Activated CD4-positive, alpha-beta T cell treated with anti-CD3 and anti-CD28 coated beads, Interleukin-2, Interleukin-6, amounts not matched to agents 100 ng/mL and 50 ng/mL, durations not matched to agents 16 hours and 8 hours (primary cell): ENCODE measurements at places on chromosomes 4 and X.
A peak's percentile ranks its signal among the peaks of the same experiment; 100 is the strongest.

DNA sequence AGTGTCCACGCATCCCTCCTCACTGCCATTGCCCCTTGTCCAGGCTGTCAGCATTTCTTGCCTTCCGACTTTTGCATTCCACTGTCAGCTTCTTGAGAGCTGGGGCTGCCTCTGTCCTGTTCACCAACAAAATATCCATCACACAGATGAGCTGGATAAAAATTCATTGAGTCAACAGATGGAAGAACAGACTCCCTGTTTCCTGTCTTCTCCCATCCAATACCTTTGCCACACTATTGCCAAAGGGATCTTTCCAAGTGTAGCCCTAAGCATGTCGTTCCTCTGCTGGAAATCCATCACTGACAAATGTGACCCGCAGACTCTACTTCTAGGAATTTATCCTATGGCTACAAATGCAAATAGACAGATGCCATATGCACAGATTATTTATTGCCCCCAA, 78.0 kb upstream of the PJA1 start:
- no peak for DNase-seq

GRCh38 chrX:112058255-112058654, 24.3 kb downstream of the TRPC5 start:
- DNase-seq: no peak

DNA sequence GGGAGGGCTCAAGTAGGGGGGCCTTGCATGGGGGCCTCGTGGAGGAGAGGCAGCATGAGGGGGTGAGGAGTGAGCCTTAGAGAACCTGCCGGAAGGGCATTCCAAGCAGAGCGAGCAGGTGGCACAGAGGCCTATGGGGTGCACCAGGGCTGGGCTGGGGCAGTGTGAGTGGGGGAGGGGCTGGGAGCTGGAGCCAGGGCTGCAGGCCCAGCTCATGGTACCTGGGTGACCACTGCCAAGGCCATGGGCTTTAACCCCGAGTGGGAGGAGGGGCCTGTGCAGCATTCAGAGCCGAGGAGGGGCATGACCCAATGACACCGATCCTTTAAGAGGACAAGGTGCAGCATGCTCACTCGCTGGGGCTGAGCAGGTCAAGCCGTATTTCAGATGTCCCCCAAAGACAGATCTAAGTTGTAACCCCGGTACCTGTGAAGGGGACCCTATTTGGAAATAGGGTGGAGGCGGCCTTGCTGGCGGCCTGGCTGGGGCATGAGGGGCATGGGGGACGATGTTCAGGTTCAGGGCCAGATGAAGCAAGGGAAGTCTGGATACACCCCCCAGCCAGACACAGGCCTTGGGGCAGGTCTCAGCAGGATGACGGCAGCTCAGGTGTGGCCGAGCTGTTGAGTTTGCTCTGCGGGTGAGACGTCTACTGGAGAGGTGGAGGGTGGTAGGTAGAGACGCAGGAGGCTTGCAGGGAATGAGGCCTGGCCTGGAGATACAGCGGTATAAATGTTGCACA, 137.0 kb downstream of the CPZ start:
- DNase-seq: no peak

DNA sequence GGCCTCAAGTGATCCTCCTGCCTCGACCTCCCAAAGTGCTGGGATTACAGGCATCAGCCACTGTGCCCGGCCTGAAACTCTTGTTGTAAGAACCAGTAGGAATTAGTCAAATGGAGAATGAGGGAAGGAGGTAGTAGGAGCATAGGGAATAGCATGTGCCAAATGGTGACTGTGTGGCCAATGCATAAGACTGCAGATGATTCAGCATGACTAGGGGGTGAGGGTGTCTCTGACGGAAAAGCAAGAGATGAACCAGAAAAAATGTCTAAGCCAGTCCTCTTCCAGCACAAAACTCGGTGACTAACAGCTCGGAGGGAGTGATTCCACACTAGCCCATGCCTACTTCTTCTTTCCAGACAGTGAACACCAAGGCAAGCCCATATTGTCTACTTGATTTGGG, 58.2 kb upstream of the DUSP21 start:
- no peak for DNase-seq

DNA sequence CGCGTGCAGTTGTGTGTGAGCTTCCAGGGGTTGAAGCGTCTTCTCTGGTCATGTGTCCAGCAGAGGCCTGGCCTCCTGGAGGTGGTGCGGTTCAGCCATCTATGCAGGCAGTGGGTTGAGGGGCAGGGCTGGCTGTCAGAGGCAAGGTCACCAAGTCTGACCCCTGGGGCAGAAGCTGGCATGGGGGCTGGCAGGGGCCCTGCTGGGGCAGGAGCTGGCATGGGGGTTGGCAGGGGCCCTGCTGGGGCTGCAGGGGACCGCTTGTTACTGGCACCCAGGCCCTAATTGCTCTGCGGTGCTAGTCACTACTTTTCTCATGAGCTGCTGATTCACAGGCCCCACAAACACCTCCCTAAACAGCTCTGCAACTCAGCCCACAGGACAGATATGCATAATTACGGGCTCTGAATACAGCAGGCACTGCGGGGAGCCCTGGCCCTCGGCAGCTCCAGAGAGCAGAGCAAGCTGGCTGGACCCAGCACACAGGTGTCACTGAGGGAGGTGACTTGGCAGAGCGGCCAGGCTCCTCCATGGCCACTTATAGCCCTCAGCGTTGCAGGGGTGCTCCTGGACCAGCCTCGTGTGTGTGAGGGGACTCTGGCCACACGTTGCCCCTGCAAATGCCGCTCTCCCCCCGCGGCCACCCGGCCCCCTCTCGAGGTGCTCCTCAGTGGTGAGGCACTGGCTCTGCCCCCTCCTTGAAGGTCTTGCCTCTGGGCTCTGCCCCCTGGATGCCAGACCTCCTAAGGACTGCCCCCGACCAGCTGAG, 32.7 kb downstream of the CPLX1 start:
- DNase-seq: no peak

- no peak for DNase-seq
Measured at GRCh38 chr4:46886711-46887110, 22.3 kb downstream of the COX7B2 start.

- no peak for DNase-seq
Measured at GRCh38 chr4:109182696-109183095, 119.8 kb downstream of the COL25A1 start.

- peak; percentile 41 for DNase-seq
Measured at GRCh38 chr4:67483868-67484602, 61.3 kb downstream of the CENPC start.

DNA sequence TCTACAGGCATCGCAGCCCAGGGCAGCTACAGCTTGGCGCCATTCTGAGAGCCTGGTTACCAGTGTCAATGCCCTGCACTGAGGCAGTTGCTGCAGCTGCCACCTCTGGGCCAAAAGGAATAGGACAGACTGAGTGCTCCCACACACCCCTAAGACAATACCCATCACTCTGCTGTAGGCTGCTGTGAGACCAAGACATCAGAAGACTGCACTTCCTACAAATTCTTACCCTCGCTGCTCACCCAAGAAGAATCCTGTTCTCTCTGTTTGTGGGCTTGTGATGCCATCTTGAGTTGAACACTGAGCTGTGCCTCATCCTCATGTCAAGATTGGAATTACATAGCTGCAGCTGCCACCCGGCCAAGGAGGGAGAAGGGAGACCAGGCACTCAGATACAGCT, 1847.0 kb upstream of the PCDH10 start:
- no peak for DNase-seq

GRCh38 chr4:88077911-88078524, 70.6 kb downstream of the PKD2 start:
- DNase-seq: no peak

GRCh38 chr4:81519427-81519773, 47.7 kb upstream of the RASGEF1B start:
- DNase-seq: no peak

DNA sequence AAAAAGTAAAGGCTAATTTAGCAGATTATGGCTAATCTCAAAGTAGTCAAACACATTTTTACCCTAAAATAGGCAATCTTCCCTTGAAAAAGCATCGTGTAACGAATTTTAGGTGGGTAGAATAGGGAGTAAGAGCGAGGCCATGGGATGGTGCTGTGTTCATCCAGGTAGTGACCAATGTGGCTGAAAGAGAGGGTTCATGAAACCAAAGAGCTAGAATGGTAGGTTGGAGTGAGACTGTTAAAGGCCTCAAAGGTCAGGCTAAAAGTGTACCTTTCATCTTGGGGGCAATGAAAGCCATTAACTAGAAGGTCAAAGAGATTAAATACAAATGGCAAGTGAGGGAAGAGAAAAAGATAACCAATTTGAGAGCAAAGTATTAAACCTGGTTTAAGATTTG, 23.6 kb downstream of the EIF4E start:
- no peak for DNase-seq

- DNase-seq: peak; percentile 70
Measured at GRCh38 chrX:19776753-19777152, 110.6 kb downstream of the SH3KBP1 start.

- no peak for DNase-seq
Measured at GRCh38 chrX:29071525-29072320, 484.5 kb downstream of the IL1RAPL1 start.

GRCh38 chrX:78024349-78025059, 55.1 kb upstream of the PGAM4 start:
- peak; percentile 45 for DNase-seq

DNA sequence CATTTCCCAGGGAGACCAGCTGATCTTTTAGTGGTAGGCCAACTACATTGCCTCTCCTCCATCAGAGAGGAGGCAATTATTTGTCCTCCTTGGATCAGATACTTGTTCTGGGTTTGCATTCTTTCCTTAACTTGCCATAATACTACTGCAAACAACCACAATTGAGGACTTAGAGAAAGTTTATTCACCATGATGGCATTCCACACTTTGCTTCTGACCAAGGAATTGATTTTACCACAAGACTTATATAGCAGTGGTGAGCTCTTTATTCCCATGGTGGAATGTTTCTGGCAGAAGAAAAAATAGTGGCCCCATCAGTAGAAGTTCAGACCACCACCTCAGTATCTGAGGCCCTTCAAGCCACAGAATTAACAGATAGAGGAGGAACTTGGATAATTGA, 123.9 kb upstream of the PPP3CA start:
- no peak for DNase-seq

- DNase-seq: no peak
Measured at GRCh38 chrX:9055354-9055753, 21.4 kb upstream of the FAM9B start.

GRCh38 chrX:18887177-18887824, 96.6 kb downstream of the PHKA2 start:
- no peak for DNase-seq

DNA sequence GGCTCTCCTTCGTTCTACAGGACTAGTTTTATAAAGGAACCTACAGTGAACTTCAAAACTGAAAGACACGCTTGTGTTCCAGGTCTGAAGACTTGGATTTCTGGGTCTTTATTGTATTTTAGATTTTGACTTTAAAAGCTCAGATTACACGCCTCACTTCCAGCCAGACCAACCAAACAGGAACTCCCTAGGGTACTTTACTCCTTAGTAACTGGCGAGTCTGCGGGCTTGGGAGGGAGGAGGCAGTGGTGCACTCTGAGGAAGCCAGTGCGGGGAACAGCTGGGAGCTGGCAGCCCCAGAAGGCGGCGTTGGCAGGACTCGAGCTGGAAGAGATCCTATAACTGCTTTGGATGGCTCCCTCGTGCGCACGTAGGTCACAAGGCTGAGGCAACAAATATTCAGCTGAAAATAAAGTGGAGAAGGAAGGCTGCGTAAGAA, 391 bp upstream of the PHKA1 start:
- DNase-seq: peak; percentile 17
